Activated naive CD4-positive, alpha-beta T cell (primary cell): ENCODE measurements at places on chromosomes 1 and 21.
A peak's percentile ranks its signal among the peaks of the same experiment; 100 is the strongest.

- no peak for DNase-seq
These were observed 38.6 kb upstream of the PLA2G4A start for GRCh38 chr1:186790101-186790500.

DNA sequence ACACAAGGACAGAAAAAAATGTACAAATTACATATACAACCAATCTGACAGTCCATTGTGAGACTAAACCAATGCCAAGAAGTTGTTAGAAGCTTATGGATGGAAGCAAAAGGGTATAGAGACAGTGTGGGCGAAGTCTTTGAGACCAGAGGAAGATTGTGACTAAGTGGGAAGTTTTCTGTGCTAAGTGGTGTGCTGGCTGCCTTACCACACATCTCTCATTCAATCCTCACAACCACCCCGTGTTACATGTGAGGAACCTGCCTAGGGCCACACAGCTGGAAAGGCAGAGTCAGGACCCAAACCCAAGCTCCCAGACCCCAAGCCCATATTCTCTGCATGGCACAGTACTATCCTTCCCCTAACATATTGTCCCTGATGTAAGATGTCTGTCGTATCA, 53.5 kb upstream of the DUSP10 start:
- no peak for DNase-seq

DNA sequence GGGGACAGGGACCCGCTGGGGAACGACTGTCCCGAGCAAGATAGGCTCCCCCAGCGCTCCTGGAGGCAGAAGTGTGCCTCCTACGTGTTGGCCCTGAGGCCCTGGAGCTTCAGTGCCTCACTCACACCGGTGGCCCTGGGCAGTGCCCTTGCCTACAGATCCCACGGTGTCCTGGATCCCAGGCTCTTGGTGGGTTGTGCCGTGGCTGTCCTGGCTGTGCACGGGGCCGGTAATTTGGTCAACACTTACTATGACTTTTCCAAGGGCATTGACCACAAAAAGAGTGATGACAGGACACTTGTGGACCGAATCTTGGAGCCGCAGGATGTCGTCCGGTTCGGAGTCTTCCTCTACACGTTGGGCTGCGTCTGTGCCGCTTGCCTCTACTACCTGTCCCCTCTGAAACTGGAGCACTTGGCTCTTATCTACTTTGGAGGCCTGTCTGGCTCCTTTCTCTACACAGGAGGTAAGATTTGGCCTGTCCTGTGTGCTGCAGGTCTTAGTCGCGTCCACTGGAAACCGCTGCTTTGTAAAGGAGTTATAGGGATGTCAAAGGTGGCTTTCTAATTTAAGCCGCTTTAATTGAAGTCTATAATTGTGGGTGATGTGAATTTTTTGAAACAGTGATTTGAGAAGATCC, 717 bp downstream of the UBIAD1 start:
- no peak for DNase-seq

DNA sequence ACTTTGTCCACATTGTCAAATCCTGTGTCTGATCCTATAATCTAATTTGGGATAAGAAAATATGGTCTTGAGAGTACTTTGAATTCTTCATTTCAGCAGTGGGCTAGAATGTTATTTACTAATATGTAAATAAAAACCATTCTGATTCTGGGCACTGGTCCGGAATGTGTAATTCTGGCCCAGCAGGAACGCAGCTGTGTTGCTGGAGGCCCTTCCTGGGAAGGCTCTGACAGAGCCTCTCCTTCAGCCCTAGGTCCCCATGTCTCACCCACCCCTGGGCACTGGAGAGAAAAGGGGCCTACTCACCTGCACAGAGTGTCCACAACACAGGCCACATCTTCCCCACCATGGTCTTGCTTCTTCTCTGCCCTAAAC, 251 bp downstream of the GPA33 start:
- no peak for DNase-seq

DNA sequence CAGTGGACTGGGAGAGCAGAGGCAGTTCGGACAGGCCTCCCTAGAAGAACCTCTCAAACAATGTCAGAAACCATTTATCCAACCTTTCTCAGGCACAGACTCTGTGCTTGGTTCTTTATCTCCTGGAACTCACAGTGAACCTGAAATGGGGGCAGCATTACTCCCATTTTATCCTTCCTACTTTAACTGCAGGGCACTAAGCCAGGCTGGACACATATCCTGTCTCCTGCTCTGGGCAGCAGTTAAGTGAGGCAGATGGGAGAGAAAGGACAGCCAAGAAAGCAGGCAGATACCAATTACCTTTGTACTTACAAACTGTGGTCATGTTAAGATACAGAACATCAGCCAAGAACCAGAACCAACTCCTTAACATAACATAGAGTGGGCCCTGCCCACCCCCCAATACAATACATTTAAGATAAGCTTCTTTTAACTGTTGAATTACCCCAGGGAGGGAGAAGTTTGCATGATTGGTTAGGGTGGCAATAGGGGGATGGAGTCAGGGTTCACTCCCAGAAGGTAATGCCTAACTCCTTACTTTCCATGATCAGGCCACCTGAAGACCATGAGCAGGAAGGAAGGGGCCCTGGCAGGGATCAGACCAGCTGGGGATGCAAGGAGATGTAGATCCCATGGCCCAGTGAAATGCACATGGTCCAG, 10.9 kb downstream of the KDF1 start:
- no peak for DNase-seq

DNA sequence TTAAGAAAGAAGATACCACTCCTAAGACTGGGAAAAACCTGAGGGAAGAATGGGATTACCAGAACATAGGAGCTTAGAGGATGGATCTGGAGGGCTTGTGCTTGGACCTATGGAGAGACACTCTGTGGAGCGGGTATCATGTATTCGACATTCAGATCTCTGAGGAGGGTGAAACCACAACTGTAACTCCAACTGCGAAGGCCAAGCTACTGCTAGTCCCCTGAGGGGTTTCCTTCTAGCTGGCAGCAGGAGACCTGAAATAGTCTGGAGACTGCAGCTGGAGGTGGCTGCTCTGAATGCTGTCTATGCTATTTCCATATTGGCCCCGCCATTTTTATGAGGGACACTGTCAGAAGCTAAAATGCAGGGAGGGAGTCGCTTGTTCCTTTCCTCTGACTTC, 462.3 kb downstream of the PTPRC start:
- DNase-seq, result no peak

GRCh38 chr1:248810727-248811513, 14.8 kb downstream of the SH3BP5L start:
- DNase-seq, result no peak

- DNase-seq, result no peak
These were observed 1016.8 kb upstream of the ADGRL4 start for GRCh38 chr1:80023358-80023757.

DNA sequence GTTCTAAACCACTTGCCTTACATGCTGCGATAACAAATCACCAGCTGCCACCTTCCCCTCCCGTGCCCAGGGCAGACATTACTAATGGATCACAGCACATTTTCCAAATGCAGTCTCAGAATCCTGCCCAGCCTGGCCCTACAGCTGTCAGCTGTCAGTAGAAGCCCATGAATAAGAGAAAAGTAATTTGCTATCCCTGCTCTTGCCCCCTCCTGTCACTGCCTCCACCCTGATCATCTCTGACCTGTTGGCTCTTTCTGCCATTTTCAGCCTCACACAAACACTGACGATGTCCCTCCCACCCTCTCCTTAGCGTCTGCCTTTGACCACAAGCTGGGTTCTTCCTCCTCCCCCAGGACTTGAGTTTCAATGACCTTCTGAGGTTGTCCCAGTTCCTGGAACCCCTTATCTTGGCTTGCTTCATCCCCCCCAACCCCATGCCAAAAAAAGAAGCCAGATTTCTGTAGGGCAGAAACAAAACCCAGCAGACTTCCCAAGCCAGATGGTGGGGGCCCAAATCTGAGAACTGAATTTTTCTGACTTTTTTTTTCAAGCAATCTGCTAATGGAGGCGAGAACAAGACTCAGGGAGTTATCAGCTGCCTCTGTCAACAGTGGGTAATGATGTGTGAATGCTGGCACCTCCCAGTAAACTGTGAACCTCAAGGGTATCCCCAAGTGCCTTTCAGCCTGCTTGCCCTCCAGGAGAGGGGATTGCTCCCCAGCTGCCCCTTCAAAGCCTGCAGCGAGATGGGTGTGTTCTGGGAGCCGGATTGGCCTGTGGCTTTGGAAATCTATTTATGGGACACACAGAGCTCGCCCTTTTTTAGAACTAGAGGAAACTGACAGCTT, 216.5 kb upstream of the VAMP3 start:
- DNase-seq, result no peak

DNA sequence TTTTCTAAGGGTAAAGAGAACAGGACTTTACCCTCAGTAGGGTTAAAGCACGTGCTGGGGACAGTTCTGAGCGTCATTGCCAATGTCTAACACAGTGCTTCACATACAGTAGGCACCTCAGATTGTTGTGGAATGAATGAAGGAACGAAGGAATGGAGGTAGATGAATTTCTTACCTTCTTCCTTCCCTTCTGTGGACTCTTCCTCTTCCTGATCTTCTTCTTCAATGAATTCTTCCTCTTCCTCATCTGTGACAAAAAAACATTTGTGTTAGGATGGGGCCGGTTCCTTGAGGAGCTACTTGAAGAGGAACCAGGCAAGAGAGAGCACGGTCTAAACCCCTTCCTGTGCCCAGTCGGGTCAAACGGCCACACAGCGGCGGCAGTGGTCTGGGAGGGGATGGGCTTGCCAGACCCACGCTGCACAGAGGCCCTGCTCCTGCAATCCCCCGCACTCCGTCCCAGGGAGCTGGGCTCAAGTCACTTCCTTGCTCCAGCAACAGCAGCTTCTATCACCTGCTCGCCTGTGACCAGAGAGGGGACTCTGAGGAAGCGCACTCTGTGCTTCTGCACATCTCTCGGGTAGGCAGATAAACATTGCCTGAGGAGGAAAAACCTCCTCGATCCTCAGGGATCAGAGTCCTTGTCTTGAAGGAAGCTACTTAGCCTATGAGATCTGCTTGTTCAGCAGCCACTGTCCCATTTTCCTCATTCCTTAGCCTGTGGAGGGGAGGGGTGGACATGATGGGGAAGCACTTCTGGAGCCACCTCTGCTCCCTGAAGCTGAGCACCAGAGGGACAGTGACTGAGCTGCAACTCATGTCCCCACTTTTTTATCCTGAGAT, 8.0 kb upstream of the SLC30A2 start:
- DNase-seq, result no peak

DNA sequence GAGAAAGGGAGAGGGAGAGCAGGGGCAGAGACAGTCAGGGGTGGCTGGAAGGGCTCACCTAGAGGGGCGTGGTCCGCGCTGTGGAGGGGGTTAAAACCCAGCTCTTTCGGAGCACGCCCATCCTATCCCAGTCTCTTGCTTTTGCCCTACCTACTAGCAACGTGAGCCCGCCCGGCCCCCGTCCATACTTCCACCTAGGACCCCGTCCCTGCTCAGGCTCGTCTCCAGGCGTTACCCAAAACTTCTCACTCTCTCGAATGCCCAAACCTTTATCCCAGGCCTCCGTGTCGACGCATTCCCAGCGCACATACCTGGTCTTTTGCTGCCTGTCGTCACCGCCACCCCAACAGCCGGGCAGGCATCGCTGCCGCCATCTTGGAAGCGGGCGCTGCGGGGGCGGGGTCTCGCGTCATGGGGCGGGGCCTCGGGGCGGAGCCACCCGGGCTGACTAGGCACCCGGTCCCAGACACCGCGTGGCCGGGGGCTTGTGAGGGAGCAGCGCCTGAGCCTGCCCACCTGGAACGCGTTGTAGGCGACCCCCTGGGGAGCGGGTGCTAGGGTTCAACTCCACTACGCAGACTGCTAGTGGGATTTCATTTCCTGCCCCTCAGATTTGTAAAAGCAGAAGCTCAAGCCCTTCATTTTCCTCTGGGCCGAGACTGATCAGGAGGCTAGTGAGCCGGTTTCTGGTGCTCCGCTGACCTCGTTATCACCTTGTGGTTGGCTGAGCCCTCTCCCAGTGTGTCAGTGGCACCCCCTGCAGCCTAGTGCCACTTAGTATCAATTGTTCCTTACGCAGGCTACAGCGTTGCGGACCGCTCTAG, at the start of gene B4GALT3:
Gene B4GALT3, minus strand, starts transcription at position 396 of the 824 bp plus-strand sequence. CDS start 1,447 bp downstream, outside the sequence.
- DNase-seq, result peak; percentile 91
